ENCODE measurements at places on chromosomes 5 and 9.

- no peak for DNase-seq
Observed at GRCh38 chr5:177973066-177973635, 22.9 kb downstream of the PROP1 start.

DNA sequence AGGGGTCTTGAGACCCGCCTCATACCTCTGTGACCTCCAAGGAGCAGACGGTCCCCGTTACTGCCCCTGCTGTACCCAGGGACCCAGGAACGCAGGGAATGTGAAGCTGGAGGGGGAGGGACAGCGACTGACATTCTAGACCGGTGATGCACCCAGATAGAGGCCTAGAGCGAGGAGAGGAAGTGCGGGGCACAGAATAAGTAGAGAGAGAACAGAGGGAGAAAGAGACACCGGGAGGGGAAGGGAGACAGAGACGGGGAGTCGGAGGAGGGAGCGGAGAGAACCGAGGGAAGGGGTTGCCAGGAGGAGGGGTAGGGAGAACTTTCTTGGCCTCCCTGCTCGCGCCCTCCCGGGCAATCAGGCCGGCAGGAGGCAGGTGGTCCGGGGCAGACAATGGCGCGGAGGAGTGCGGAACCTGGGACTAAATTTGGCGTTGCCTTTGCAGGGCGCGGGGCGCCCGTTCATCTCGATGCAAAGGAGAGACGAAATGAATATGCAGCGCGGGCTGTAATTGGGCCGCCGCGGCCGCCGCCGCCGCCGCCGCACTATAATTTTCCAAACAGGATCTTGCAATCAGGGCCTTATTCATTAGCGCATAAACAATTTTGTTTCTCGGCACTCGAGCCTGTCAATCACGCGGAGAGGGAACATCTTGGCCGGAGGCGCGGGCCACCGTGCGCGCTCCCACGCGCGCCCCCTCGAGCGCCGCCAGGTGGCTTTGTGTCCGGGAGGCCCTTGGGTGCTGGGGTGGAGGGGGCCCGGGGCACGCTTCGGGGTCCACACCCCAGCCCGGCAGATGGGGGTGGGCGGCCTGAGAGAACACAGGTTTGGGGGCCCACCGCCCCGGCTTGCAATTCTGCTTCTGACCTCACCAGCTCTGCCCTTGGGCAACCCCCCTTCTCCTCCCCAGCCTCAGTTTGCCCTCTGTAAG lies 33.0 kb downstream of the NDUFA8 start:
- peak; percentile 50 for DNase-seq

- DNase-seq: no peak
Observed at GRCh38 chr5:107112216-107112615, 558.5 kb downstream of the EFNA5 start.

DNA sequence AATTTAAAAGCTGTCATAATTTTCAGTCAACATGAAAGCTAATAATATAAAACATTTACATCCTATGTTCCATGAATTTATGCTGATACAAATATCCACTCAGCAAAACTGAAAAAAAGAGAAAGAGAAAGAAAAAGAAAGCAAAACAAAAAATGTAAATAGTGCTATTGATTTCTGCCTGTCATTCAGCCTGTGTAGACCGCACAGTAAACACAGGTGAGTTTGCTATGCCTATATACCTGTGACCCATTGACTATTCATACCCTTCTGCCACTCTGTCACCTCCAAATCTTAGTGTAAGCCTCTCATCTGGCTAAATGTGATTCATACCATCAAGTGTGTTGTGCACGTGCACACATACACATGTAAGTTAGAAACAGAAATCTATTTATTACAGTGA lies 359.0 kb upstream of the RORB start:
- DNase-seq: no peak

DNA sequence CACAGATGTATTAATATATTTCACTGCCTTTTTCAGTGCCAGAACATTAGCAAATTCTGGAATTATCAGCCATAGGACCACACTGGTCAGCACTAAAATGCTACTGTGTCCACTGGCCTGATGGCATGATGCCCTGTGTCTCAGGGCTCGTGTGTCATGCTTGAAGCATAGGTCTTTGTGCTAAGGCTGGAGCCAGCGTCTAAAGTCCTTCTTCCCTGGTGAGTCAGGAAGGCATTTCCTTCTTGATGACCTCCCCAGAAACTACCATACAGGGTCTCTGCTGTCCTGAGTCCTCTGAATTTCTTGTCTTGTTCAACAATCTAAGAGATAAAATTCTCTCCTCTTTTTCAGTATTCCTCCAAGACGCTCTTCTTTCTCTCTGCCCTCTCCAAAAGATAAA lies 489.9 kb downstream of the PSAT1 start:
- no peak for DNase-seq

DNA sequence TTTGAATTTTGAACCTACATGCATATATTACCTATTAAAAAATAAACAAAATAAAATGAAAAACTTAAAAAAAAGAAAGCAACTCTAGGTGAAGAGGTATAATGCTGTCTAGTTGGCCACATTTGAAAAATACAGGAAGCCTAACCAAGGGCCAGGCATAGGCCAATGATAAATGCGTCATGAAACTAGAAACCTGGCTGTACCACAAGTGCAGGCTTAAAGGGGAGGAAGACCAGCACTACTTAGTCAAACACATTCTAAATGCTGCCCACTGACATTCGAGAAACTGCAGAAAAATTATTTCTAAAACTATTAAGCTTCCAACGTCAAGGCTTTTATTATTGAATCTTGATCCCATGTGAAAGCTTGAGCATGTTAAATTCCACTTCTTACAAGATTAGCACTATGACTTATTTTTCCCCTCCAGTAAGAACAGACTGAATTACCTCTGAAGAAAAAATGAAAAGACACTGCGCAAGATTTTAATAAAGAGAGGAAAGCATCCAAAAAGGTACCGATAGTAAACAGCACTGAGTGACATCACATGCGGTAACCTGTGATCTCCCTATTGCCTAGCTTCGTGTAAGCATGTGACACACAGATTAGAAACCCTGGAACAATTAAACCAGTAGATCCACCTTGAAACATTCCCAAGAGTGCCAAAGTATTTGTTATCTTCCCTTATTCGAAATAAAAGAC lies 16.2 kb downstream of the CDC14B start:
- no peak for DNase-seq

DNA sequence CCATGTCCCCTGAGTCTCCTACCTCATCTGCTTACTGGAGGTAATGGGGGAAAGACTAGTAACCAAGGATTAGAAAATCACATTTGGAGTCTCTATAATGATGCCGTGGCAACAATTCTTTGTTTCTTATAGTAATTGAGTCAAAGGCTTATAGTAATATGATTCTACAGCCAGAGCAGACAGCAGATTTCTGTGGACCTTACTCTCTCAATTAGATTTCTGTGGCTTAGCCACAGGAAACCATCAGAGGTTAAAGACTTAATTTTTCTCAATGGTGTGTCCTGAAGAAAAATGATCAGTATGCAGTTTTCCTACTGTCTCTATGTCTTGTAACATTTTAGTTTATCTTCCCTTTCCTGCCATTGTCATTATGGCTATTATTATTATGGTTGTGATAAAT lies 59.3 kb upstream of the CD180 start:
- no peak for DNase-seq

- peak; percentile 69 for DNase-seq
Observed at GRCh38 chr5:139847790-139848507, 52.3 kb downstream of the PSD2 start.

- DNase-seq: no peak
Observed at GRCh38 chr5:107781451-107781850, 110.7 kb upstream of the EFNA5 start.

DNA sequence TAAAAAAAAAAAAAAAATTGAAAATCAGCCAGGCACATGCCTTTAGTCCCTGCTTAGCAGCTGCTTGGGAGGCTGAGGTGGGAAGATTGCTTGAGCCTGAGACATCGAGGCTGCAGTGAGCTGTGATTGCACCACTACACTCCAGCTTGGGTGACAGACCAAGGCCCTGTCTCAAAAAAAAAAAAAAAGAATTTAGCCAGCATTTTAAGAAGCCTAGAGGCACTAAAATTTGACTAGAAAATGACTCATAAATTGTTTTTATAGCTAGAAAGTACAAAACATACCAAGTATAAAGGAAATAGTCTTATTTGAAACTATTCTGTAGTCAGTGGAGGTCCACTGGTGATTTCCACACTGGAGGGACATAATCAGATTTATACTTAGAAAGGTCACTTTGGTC lies 17.5 kb downstream of the LRRC70 start:
- no peak for DNase-seq

- DNase-seq: no peak
Observed at GRCh38 chr9:124869986-124870560, 8.1 kb downstream of the ARPC5L start.

GRCh38 chr9:15357050-15357653 lies 50.1 kb upstream of the TTC39B start:
- no peak for DNase-seq

DNA sequence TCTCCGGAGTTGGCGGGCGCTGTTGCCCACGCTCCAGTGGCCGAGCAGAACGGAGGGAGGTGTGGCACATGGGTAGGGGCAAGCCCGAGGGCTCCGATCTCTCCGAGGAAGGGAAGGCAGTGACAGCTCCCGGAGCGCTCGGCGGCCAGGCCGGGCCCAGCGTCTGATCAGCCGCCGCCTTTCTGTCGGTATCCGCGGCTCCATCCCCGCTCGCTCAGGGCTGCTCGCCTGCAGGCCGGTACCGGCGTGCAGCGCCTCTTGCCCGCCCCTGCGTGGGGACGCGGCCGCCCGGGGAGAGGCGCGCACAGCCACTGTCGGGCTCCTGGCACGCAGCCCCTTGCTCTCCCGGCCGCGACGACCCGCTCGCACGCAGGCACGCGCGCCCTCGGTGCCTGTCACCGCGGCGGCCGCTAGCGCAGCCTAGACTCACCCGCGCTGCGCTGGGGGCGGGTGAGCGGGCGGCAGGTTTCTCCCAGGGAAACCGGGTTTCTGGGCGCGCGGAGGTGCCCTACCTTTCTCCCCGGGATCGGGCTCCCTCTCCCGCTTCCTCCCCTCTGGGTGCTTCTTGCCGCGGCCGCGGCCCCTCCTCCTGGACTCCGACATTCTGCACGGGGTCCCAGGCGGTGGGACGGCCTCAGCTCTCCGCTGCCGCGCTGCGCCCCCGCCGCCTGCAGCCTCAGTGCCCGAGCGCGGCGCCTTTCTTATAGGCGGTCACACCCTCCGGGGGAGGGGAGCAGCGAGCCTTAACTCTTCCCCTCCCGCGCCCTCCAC lies 108.4 kb downstream of the PSD2 start:
- DNase-seq: peak; percentile 78

DNA sequence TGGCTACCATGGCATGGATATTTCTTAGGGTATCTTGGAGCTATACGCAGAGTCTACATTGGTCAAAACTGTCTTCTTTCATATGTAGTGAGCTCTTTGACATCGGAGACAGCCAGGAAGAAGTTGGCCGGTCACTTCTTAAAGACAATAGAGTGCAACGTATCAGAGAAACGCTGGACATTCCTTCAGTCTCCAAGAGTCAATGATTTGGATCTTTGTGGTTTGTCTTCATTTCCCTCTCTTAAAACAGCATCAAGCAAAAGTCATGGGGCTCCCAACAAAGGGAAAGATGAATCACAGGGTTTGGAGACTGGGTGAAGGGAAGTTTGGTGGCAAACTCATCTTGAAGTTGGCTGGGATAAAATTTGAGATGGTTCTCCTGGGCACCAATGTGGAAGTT lies 320.1 kb downstream of the AGTPBP1 start:
- no peak for DNase-seq

DNA sequence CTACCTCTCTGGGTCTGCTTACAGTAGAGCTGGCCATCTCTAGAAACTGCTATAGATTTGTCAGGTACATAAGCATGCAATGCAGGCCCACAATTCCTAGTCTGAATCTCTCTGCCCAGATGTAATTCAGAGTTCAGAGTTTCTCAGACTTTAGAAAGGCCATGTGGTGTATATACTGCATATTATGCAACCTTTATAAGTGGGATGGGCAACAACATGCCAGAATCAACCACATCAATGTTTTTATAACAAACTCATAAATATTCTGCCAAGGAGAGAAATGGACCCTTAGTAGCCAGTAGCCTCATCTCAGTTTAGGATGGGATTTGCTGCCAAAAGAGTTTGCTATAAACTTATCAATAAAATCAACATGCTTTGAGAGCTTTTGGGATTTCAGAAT lies 78.8 kb downstream of the SLC1A1 start:
- no peak for DNase-seq

DNA sequence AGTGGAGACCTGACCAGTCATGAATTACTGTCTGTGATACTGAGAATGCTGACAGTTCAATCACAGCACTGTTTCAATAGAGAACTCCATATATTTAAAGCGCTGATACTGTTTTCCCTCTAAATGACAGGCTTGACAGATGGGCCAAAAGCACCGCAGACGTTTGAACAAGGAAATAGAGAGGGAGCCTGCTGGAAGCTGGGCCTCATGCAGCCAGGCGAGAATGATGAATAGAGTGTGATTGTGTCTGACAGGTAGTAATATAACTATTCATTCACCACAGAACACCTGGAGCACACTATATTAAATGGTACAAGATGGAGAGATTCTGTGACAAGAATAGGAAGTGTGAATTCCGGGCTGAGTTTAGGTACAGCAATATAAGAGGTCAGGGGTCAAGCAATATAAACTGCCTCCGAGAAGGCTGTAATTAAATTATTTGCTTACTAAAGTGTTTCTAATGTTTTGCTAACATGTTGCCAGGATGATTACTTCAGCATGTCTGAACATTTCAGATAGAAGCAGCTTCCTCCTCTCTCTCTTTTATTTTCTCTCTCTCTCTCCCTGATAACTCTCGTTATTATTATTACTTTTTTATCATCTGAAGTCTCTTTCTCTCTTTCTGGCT lies 297.7 kb downstream of the CSNK1G3 start:
- no peak for DNase-seq

DNA sequence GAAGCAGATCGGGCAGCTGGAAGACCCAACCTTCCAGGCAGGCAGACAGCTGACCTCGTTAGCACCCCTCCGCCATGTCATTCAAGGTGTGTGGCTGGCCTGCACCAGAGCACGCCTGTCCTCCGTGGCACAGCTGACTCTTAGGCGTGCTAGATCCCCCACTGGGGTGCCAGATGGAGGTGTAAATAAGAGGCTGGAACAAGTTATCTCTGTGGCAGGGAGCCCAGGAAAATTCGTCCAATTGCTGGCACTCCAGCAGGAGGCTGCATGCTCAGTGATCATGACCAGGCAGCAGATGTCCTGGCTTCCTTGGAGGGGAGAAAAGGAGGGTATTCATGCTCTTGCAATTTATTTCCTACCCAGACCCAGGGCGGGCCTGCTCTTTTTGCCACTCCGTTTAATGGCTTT lies 7.8 kb upstream of the ALDOB start:
- peak; percentile 24 for DNase-seq

DNA sequence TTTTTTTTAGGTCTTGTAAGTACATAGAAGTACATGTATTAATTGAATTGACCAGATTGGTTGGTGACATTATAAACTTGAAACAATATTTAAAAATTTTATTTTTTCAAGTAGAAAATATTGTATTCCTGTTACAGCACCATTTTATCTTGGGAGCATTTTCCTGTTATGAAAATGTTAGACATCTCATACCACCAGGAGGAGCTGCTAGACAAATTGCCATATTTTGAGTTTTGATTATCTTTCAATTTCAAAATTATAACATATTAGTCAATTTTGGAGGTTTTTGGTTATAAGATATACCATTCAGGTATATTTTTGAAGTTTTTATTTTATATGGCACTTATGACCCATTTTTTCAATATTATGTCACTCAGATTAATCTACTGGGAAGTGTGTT lies 84.4 kb downstream of the CNTLN start:
- DNase-seq: no peak
